ENCODE measurements at places on chromosomes 2 and 18.

DNA sequence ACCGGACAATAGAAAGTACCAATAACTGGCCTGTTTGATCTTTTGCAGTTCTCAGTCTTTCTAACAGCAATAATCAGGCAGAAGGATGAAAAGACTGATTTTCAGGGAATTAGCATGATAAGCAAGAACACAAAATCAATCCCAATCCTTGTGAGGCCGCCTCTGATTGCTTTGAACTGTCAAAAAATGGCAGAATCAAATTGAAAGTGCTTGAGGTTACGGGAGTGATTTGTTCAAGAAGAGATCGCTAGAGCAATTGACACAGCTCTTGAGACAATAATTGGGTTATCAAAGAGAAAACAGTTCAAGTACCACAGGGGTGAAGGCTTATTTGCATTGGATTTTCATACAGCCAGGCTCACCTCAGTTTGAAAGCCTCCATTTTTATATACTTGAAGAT lies 663.4 kb downstream of the ARHGAP15 start:
- DNase-seq = no peak

GRCh38 chr18:60038731-60039130 lies 138.9 kb downstream of the PMAIP1 start:
- DNase-seq = no peak

DNA sequence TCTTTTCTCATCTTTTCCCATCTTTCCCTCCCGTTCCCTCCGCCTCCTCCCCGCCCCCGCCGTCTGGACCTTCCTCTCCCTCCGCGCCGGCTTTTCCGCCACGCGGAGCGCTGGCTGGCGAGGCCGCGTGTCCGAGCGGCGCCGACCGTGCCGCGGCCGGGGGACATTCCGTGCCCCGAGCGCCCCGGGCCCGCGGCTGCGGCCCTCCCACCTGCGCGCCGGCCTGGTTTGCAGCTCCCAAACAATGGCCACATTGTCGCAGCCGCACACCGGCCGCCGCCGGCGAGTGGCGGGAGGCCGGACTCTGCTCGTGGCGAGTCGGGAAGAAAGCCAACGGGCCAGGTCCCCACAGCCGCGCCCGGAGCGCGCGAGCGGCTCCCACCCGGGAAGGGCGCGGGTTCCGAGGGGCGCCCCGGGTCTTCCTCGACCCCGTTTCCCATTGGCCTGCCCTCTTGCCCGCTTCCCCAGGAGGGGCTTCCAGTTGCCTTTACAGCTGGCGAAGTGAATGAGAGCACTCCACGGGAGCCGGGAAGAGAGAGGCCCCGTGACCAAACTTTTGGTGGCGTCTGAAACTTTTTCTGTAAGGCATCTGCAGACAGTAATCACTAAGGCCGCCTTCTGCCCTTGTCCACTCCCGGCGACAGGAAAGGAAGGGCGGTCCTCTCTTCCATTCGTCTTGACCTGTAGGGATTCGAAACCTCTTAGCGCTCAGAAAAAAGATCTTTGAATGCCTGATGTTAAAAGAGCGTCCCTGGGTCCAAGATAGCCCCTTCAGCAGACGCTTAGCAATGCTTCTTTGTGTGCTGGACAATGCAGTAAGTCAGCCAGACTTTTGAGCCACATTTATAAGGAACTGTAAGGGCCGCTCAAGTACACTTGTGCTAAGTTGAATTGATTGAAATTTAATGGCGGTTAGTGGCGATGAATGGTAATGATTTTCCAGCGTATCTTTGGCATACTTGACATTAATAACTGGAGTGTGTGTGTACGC lies 6.2 kb downstream of the GLI2 start:
- DNase-seq = peak; percentile 74

- no peak for DNase-seq
Measured at GRCh38 chr2:191289049-191289448, 43.8 kb downstream of the MYO1B start.

DNA sequence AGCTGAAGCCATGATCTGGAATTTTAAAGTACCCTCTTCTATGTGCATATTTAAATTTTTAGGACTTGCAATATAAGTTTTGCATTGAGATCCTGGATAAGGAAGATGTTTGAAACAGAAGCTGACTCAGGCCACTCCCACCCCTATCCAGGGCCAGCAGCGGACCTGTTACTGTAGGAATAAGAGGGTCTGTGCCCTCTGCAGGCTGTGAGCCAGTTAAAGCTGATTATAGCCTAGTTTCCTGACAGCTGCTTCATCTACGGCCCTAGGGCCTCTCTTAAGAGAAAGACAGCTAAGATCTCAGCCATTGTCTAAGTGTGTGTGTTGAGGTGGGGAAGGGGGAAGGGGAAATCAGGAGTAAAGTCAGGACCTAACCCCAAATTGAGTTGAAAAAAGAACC lies 234.0 kb downstream of the HAUS1 start:
- DNase-seq = no peak

GRCh38 chr2:128714851-128715312 lies 396.2 kb upstream of the HS6ST1 start:
- DNase-seq = no peak

- peak; percentile 12 for DNase-seq
Measured at GRCh38 chr2:112870841-112871835, 34.6 kb upstream of the IL1B start.

DNA sequence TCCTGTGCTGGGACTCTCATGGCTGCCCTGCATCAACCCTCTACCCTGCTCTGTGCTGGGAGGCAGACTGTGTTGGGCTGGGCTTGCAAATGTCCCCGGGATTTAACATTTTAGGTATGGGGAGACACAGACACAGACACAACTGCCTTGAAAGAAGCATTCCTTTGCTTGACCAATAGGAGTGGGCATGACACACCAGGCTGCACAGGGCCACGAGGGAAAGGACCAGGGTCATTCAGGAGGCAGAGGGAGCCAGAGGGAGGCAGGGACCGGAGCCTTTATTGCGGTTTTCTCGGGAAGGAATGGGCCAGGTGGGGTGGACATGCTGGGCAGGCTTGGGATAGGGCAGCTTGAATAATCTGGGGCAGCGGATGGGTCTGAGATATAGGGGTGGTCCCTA lies 238.7 kb upstream of the COPS8 start:
- DNase-seq = no peak

DNA sequence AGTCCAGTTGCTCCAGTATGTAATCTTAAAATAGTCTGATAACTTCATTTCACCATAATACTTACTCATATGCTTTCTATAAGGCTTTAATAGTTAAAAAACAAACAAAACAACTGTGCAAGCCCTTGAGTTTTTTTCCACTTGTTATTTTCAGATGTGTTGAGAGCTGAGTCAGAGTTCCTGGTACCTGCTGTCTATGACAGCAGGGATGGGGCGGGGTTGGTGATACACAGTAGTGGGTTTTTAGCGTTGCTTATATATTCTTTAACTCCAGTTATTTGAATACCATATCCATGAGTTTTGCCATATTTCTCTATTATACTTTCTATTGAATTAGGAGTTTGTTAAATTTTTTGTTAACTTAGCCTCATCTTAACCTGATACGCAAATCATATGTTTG lies 5.0 kb downstream of the NAPG start:
- DNase-seq = no peak

DNA sequence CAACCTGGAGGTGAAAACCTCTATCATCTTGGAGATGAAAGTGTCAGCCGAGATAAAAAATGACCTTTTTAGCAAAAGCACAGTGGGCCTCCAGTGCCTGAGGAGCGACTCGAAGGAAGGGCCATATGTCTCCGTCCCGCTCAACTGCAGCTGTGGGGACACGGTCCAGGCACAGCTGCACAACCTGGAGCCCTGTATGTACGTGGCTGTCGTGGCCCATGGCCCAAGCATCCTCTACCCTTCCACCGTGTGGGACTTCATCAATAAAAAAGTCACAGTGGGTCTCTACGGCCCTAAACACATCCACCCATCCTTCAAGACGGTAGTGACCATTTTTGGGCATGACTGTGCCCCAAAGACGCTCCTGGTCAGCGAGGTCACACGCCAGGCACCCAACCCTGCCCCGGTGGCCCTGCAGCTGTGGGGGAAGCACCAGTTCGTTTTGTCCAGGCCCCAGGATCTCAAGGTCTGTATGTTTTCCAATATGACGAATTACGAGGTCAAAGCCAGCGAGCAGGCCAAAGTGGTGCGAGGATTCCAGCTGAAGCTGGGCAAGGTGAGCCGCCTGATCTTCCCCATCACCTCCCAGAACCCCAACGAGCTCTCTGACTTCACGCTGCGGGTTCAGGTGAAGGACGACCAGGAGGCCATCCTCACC lies 90.2 kb downstream of the SH3BP4 start:
- no peak for DNase-seq

- DNase-seq = no peak
Measured at GRCh38 chr2:239470151-239470900, 69.5 kb upstream of the HDAC4 start.
